ENCODE measurements at places on chromosomes 3 and 15.

DNA sequence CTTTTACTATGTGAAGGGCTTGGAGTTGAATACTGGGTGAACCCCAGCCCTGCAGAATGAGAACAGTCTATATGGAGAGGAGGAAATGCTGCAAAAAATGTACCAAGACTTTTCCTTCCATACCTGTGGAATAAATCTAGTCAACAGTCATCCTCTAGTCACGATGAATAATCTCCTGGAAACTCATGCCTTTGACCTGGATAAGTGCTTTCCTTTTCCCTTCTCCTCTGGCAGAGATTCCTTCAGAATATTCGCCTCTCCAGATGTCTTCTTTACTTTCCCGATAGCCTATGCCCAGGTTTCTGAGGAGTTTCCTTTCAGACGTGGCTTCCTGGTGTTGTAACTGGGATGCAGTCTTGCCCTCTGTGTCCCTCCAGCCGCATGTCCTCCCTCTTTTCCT, 28.1 kb downstream of the CCNL1 start:
- DNase-seq, result no peak

- DNase-seq, result peak; percentile 32
Measured at GRCh38 chr3:116140100-116140689, 305.1 kb downstream of the LSAMP start.

- no peak for DNase-seq
Measured at GRCh38 chr3:42488687-42489086, 13.8 kb upstream of the VIPR1 start.

- no peak for DNase-seq
Measured at GRCh38 chr3:196207159-196207832, 3.9 kb downstream of the ZDHHC19 start.

- DNase-seq, result no peak
Measured at GRCh38 chr3:131933665-131934064, 101.1 kb downstream of the CPNE4 start.

DNA sequence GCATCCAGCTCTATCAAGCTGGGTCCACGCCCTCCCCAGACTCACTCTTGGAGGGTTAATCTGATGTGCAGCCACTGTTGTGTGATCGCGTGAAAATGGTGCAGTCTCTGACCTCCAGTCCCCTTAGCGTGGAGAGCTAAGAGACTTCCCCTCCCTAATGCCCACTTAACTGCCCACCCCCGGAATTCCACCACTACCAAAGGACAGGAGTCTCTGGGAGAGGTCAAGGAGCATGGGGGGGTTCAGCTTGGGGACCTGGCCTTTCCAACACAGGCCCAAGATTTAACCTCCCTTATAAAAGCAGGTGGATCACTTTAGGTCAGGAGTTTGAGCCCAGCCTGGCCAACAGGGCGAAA, 48.8 kb downstream of the CCDC12 start:
- no peak for DNase-seq

- no peak for DNase-seq
Measured at GRCh38 chr3:130825762-130826299, 68.1 kb upstream of the ATP2C1 start.

DNA sequence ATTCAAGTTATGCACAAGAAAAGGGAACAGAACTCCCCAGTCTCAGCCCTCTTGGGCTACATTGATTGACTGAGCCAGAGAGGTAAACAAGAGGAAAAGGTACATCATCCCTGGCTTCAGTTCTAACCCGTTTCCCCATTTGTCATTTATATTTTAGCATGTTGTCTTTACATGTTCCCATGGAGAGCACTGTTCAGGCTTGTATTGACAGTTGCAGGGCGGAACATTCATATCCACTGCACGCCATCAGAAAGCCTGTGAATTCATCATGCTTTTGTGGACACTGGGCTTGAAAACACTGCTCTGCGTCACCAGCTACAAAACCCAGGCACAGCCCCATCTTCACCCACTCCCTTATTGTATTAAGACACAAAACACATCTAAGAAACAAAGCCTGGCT, 240.9 kb upstream of the EIF1B start:
- no peak for DNase-seq

- DNase-seq, result peak; percentile 99
Measured at GRCh38 chr3:188286087-188286513, 132.1 kb downstream of the LPP start.

DNA sequence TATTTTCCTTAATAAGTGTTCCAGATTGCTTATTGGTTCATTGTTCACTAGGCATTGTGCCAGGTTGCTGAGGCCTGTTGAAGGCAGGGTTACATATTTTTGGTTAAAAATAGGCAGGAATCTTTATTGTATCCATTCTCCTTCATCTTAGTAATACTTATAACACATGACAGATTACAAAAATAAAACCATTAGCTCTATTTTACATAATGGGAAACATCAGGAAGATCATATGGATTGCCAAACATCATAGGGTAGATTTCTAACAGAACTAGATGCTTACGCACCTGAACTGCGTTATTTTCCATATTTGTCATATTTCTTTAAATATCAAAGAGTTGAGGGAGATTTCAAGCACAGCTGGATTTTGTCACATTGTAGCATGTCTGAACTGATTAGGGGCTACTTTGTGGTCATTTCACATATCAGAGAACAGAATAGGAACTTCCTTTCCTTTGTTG, 462.9 kb upstream of the SGO1 start:
- DNase-seq, result peak; percentile 51

DNA sequence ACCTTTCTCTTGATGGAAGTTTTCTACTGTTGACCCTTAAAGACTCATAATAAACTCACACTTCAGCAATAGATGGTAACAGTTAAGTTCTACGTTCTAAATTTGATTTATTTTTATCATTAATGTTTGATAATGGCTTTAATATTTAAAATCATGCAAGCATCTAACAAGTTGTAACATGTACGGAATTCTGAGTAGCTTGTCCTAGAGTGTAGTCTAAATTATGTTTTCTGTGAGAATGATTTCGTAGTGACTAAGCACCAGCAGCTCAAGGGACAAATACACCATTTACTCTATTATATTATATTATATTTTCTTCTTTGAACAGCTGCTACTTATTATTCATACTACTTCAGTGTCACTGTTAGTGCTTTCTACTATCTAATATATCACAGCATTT, 345.6 kb downstream of the NLGN1 start:
- peak; percentile 56 for DNase-seq

DNA sequence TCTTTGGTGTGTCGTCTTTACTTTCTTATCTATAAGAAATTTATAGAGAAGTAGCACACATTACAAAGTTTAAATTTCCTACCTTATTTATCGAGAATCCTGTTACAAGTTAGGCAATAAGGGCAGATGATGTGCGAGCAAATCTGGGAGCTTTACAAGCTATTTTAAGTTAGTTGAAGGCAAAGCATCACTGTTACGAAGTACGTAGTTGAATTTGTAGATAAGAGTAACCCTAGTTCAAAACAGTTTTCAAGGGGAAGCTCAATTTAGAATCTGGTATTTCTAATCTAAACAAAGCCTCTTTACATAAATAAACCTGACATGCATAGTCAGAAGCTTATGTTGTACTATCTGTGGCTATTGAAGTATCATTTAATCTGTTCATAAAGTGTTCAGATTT, 8.4 kb downstream of the KBTBD8 start:
- DNase-seq, result peak; percentile 93

DNA sequence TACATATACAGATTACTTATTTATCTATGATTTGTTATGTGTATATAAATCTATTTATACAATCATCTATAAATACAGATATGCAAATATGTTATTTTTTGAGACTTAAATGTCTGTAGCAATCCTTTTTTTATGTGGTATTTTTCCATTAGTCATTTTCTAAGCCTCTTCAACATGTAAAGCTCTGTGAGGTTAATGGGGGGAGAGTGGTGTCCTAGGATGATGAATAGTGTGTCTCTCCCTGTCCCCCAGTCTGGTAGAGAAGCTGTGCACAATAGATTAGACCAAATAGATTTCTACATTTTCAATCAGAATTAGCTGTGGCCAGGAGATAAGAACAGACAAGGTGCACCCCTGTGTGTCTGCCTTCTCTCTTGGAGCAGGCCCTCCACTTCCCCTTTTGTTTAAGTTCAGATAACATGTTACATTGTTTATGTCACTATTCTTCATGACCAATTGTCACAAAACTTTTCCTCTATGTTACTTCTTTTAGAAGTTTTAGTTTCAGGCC, 453.9 kb downstream of the LPP start:
- DNase-seq, result no peak

- no peak for DNase-seq
Measured at GRCh38 chr15:56683908-56684307, 49.4 kb downstream of the ZNF280D start.

DNA sequence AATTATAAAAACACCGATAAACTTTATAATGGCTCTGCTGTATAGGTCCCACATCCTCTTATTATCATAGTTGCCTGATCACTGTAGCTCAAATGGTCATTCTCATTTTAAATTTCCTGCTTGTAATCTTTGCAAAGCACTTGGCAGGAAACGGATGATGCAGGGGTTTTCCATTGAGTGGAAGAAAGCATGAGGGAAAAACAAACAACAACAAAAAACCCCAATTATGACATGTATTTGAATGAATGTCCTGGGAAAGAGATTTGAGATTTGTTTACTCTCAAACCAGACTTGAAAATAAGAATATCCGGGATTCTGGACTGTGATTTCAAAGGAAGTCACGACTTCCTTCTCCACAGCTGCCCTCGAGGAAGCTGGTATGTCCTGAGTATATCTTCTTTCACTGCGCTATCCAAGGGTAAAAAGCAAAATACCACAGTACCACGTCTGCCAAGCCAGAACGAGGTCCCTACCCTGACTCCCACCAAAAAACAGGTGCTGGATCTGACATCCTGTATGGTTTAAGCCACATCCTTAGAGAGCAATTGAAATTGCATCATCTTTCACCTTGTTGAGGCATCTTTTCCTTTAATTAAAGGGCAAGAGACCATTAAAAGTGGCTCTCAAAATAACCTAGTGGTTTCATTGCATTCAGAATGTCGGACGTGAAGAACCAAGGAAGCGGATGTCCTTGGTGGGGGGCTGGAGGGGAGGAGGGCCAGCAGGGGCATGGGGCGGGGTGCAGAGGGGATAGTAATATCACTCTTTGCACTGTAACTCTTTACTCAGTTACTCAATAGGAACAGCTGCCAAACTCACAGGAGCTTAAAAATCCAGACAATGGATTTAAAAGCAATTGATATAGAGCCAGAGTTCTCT, 13.5 kb upstream of the TIPIN start:
- peak; percentile 63 for DNase-seq

- DNase-seq, result no peak
Measured at GRCh38 chr3:72483554-72484104, 364.6 kb downstream of the SHQ1 start.

- DNase-seq, result no peak
Measured at GRCh38 chr15:41892621-41893421, 1.0 kb downstream of the SPTBN5 start.

DNA sequence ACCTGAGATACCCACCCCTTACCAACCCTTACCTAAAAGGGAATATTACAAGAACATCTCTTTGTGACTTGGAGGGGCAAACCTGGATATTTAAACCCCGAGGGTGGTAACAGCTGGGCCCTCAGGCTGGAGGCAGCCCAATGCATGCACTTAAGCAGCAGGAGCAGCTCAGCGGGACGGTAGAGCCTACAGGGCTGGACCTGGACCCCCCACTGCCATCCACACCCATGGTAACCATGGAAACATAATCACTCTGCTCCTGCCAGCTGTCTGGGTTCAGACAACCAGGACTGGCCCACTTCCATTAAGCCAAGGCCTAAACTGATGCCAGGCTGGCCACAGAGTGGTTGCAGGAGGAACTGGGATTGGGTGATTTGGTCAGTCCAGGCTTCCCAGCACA, 52.8 kb downstream of the ETFA start:
- DNase-seq, result no peak

DNA sequence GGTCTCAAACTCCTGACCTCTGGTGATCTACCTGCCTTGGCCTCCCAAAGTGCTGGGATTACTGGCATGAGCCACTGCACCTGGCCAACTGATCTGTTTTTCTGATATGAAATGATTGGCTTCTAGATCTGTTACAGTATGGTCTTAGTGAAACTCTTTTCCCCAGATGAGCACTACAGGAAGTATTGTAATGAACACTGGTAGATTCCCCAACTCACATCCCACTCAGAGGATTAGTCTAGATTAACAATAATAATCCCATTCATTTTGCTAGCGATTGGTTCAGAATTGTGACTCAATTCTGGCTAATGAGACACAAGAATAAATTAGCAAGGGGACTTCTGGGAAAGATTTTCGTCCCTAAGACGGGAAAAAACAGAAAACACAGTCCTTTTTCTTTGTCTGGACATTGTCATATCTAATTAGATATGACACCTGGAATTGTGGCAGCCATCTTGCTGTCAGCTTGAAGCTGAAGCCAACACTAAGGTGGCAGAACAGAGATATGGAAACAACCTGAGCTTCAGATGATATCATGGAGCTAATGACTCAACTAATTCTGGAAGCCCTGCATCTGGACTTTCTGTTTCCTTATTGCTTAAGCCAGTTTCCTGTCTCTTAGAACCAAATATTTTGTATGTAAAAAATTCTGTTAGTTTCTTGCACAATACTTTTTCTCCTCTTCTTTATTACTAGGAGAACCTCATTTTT, 17.4 kb upstream of the NPTN start:
- DNase-seq, result peak; percentile 91

DNA sequence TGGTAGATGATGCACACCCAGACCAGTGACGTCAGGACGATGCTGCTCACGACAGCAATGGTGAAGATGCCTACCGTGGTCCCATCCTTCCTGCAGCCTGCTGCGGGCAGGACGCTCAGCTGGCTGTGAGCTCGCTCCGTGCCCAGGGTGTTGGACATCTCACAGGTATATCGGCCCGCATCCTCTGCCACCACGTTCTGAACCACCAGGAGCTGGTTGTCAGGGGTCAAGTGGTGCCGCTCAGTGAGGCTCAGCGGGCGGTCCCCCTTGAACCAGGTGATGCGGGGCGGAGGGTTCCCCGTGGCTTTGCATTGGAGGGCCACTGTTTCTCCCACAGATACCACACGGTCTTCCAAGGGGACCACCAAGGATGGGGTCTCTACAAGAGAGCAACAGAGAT, 117.8 kb downstream of the LRIG1 start:
- DNase-seq, result no peak
